Effector memory CD4-positive, alpha-beta T cell (primary cell): ENCODE measurements at places on chromosomes 1 and 21.

DNA sequence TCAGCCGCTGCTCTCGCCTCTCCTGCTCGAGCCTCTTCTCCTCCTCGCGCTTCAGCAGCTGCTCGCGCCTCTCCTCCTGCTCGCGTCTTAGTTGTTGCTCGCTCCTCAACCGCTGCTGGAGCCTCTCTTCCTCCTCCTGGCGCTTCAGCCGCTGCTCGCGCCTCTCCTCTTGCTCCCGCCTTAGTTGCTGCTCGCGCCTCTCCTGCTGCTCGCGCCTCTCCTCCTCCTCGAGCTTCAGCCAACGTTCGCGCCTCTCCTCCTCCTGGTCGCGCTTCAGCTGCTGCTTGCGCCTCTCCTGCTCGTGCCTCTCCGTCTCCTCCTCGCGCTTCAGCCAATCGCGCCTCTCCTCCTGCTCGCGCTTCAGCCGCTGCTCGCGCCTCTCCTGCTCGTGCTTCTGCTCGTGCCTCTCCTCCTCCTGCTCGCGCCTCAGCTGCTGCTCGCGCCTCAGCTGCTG, 3.7 kb downstream of the TCHH start:
- no peak for DNase-seq

- DNase-seq: no peak
These were observed 25.4 kb upstream of the MEF2D start for GRCh38 chr1:156525856-156526489.

GRCh38 chr1:145927063-145927886, at the start of gene RBM8A:
RBM8A (minus strand) TSS chr1:145927484; CDS start chr1:145927426, 58 bp downstream.
- DNase-seq: peak; percentile 90

- no peak for DNase-seq
These were observed 6.7 kb downstream of the OTUD7B start for GRCh38 chr1:150003801-150004200.

- no peak for DNase-seq
These were observed 27.5 kb downstream of the SLX9 start for GRCh38 chr21:44967082-44968047.

GRCh38 chr1:79113836-79114235, 107.3 kb upstream of the ADGRL4 start:
- DNase-seq: no peak

DNA sequence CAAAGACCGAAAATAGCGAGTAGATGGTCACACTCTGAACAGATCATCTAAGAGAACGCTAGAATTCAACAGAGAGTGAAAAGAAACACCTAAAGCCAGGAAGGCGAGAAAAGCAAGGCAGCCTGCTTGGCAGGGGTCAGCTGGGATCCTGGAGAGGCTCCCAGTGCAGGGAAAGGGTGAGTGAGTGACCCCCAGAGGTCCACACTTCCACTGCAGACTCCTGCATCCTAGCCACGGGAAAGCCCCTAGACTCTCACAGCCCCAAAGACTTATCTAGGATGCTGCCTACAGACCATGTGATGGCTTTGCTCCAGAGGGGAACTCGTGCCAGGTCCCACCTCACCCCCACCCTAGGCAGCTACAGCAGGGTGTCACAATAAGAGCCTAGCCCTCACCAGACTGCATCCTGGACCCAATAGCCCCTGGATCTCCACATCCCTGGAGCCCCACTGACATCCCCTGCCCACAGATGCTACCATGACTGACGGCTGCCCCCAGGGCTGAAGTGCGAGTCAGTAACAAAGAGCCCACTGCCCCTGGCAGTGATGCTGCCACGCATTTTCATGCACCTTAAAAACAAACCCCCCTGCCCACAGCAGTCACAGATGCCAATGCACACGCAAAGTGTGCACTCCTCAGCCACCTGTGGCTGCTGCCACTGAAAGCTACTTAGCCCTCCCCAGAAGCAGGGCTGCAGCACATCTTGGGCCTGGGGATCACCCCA, 62.2 kb downstream of the PSMG1 start:
- no peak for DNase-seq

GRCh38 chr1:232034556-232034955, 408.0 kb downstream of the DISC1 start:
- no peak for DNase-seq

- DNase-seq: no peak
These were observed 12.1 kb upstream of the HMCN1 start for GRCh38 chr1:185722098-185722497.

DNA sequence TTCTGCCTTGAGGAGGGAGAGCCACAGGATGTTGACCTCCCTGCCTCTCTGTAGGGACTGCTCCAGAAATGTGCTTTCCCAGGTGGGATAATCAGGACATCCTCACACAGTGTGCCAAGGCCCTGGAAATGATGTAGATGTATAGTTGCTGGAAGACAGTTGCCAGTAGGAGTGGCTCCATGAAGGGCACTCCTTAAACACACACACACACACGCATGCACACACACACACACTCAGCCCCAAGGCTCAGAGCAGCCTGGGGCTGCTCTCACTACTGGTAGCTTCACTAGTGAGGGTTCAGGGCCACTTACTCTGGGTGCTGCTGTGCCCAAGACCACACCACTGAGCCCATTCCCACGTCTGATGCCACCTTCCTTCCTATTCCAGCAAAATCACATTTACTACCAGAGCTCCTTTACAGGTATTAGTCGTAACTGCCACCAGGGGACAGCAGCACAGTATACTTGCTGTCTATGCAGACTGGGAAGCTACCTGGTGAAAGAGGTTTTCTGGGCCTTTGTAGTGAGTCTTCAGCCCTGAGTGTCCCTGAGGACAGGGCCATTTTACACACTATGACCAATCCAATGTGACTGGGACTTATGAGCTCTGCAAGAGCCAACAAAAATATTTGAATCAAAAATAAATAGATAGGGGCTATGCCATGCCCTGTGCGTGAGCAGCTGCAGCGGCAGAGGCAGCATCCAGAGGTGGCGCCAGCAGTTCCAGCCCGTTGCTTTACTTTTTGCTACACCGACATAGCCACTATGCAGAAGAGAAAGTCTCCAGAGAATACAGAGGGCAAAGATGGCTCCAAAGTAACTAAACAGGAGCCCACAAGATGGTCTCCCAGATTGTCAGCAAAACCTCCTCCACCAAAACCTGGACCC, 15.0 kb downstream of the CRNN start:
- DNase-seq: peak; percentile 9

DNA sequence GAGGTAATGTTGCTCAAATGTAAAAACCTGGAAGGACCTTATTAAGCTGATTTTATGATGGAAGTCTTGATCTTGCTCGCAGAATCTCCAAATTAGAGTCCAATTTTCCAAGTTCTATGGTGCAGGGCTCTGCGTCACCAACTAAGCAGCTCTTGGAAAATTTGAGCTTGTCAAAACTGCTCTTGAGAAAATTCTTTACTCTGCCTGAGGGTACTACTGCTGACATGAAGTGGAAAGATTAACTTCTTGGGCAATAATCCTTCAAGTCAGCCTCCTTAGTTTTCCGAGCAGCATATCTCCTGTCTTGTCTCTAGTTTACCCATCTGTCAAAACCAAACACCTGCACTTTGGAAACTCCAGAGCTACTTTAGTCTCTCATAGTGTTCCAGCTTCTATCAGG, 293.7 kb downstream of the KCTD3 start:
- DNase-seq: no peak

GRCh38 chr1:193321242-193321840, 134.9 kb upstream of the B3GALT2 start:
- DNase-seq: no peak

DNA sequence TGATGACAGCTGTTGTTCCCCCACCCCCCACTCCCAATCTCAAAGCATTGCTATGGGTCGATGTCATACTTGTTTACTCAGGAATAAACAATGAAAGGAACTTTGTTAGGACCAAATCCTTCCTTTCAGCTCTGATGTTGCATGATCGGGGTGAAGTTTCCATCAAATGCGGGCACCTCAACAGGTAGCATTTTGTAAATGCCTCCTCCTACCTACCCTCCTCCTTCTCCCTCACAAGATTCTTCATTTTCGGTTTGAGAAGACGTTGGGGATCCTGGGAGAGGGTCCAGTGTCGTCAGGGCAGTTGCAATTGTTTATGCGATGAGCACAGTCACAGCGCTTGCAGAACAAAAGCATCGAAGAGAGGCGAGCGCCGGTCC, 758 bp upstream of the HUNK start:
- no peak for DNase-seq

- no peak for DNase-seq
These were observed 1.1 kb downstream of the CEP350 start for GRCh38 chr1:179955731-179956130.

- DNase-seq: no peak
These were observed 418.2 kb upstream of the NFIA start for GRCh38 chr1:60664086-60664625.

- no peak for DNase-seq
These were observed 3.9 kb upstream of the AJAP1 start for GRCh38 chr1:4650481-4650880.

GRCh38 chr1:17948594-17948993, 159.0 kb upstream of the IGSF21 start:
- DNase-seq: no peak

DNA sequence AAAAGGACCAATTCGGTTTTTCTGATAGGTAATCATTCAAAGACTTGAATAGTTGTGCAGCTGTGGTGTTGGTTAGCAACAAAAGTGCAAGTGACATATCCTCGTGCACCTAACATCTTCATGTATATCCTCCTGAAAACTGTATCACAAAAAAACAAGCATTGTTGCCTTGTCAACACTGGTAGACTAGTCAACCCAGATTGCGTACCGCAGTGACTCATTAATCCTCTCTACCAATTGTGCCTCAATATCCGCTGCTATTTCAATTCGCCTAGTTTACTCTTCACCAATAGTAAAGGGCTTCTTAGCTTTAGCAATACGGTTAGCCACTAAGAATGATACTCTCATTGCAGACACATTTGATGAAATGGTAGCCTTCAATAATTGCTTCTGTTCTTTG, 3.5 kb downstream of the HHAT start:
- DNase-seq: peak; percentile 33

- no peak for DNase-seq
These were observed 613.7 kb upstream of the B3GALT2 start for GRCh38 chr1:193799948-193800690.

DNA sequence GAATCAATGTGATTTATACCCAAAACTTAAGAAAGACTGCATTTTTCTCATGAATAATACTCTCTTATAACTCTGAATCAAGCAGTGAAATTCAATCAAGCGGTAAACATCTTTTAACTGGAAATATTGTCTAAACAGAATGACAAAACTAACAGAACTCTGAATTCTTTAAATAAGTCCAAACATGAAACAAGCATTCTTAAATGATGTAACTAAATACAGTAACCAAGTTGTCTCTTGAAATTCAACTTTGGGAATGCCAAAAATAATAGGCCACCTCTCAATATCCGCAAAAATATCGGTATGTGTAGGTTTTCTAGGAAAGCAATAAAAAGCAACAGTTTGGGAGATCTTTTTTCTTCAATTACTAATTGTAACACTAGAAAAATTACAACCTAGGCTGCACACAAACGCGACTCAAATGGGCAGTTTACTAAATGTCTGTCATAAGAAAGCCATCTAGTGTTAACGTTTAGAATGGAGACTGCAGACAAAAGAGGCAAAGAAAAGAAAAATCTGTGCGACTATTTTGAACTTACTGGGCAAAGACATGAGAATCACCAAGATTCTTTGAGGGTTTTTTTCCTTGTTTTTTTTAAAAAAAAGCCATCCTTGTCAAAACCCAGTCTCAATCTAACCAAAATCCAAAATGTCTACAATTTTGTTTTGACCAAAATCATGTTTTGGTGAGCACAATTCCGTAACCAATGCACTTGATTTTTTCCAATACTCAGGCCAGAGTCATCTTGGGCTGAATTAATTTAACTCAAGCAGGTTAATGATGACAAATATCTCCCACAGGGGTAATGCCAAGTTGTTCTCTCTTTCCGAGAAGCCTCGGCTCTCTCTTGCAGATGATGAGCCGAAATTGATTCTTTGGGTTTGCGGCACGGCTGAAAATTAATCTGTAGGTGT, 1.3 kb downstream of the SIPA1L2 start:
- DNase-seq: no peak

DNA sequence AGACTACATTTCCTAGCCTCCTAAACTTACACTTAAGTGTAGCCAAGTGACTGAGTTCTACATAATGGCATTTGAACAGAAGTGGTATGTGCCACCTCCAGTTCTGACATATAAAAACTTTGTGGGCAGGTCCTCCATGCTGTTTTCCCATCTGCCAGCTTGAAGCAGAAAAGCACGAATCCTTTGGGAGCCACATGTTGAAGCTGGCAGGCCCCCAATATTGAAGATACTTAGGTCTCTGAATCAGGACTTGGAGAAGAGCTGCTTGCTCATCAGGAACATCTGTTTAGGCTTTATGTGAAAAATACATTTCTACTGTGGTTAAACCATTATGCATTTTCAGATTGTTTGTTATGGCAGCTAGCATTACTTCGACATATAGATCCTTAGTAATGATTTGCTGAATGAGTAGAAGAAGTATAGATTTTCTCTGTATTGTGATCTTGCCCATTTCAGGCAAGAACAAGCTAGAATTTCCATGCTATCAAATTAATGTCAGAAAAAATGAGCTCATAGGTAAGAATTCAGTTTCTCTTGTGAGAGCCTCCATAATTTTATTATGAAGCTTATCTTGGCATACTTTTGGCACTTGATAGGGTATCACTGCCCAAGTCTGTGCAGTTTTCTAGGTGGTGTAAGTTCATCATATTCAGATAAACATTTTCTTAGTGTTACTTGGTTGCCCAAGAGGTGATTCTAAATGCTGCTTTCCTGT, 68.4 kb downstream of the GDAP2 start:
- DNase-seq: no peak

DNA sequence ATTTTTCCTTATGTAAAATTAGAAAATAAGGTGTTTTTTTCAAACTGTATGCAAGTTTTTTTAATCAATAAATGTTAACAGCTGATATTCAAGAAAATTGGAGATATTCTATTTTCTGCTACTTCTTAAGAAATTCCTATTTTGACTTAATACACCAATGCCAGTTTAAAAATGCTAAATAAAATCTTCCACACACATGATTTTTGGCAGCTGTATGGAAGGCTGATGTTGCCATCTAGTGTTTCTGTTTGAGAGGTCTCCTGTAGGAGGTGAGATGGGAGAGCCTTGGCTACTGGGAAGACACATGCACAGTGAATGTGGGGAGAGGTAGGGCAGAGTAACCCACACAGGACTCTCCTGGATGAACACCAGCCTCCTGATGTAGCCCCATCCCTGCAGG, 29.2 kb upstream of the OR2B11 start:
- DNase-seq: peak; percentile 14

DNA sequence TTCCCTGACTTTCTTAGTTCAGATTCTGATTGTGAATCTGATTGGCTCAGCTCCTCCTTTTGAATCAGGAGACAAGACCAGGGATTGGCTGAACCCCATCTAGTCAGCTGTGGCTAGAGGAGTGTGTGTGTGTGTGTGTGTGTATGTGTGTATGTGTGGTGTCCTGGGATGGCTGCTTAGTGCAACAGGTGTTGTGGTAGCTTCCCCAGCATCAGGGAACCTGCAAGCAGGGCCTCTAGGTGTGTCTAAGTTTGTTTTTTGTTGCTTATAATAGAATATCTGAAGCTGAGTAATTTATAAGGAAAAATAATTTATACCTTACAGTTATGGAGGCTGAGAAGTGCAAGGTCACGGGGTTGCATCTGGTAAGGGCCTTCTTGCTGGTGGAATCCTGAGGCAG, 13.2 kb upstream of the ALPL start:
- DNase-seq: no peak

GRCh38 chr21:33230545-33231324, 997 bp downstream of the IFNAR2 start:
- no peak for DNase-seq
